ENCODE measurements at places on chromosomes 4 and X. TPM values are rescaled to one million over a fixed set of nuclear protein-coding genes. Genes with fewer than 3 reads are reported as not detected.

PLXNB3 gene
- total RNA-seq = 0.36 TPM

DBET gene
- total RNA-seq = not detected

SRPK3 gene
- total RNA-seq = 0.36 TPM

RAB33A gene
- 1.6 TPM for total RNA-seq

RAB41 gene
- not detected for total RNA-seq

VEGFC gene
- 26.9 TPM for total RNA-seq

ELF4 gene
- 10.9 TPM for total RNA-seq

SHROOM4 gene
- total RNA-seq = 2.2 TPM

GIMD1 gene
- total RNA-seq = not detected

CLCN5 gene
- 5.9 TPM for total RNA-seq

CYSLTR1 gene
- not detected for total RNA-seq

MAGEB4 gene
- not detected for total RNA-seq

ITIH6 gene
- total RNA-seq = not detected

POLR2B gene
- 106 TPM for total RNA-seq

- H3K27ac ChIP-seq = no peak overlapping the region
- DNase-seq = peak; percentile 55
- H3K36me3 ChIP-seq = peaks cover 25% of the 10 kb centered on the region
- H3K4me1 ChIP-seq = no peaks in the 10 kb centered on the region
- H3K27me3 ChIP-seq = no peaks in the 10 kb centered on the region
Observed at GRCh38 chr4:75653845-75654503, 19.2 kb downstream of the G3BP2 start.

DNA sequence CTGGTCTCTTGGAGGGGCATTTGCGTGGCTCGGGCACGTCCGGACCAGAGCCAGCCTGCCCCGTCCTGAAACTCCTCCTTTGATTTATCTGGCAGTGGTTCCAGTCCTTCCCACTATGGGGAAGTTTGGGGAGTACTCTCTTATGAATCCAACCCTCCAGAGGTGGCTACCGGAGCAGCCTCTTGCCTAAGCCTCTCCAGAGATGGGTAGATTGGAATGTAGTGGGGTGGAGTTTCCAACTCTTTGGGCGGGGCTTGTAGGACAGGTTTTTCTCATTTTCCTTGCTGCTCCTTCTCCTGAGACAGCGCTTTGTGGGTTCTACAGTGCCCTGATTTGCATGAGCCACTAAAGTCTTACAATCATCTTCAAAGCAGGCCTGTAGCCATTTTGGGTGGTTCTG, 60.1 kb upstream of the XAGE1B start:
- H3K36me3 ChIP-seq = no peaks in the 10 kb centered on the region
- H3K27ac ChIP-seq = no peak overlapping the region
- peaks cover 21% of the 10 kb centered on the region for H3K27me3 ChIP-seq
- no peak overlapping the region for H3K4me3 ChIP-seq
- no peak for DNase-seq
- H3K4me1 ChIP-seq = no peaks in the 10 kb centered on the region

DNA sequence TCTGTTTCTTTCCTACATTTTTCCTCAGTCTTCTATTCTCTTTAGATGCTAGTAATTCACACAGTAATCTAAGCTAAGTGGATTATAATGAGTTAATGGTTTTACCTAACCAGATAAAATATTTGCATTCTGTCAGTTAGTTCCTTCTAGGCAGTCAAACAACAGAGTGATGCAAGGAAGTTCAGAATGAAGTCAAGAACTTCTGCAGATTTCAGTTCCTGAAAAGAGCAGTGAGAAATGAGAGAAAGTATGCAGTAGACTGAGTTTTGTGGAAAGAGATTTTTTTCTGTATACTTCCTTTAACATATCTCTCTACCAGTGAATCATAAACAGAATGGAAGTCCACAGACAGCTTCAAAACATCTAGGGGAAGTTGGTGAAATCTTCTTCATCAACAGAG, 774.0 kb upstream of the POU3F4 start:
- no peaks in the 10 kb centered on the region for H3K27me3 ChIP-seq
- no peaks in the 10 kb centered on the region for H3K4me1 ChIP-seq
- no peaks in the 10 kb centered on the region for H3K36me3 ChIP-seq
- DNase-seq = no peak

DNA sequence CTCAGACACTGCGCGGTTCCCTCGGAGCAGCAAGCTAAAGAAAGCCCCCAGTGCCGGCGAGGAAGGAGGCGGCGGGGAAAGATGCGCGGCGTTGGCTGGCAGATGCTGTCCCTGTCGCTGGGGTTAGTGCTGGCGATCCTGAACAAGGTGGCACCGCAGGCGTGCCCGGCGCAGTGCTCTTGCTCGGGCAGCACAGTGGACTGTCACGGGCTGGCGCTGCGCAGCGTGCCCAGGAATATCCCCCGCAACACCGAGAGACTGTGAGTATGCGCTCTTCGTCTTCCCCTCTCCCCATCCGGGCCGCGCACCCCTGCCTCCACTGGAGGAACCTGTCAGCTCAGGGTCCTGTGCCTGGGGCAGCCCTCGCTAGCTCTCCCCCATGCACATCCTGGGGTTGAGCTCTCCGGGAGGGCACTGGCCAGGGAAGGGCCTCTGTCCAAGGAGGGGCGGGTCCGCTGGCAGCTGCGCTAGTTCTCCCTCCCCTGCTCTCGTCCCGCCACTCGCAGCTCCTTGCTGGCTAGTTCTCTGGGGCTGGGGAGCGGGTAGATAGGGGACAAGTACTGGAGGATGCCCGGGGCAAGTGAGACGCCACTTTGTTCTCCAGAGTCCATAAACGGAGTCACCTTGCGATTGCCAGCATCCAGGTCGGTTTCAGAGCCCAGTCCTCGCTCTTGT, 2.2 kb downstream of the SLIT2 start:
- H3K36me3 ChIP-seq = no peaks in the 10 kb centered on the region
- peaks cover 22% of the 10 kb centered on the region for H3K27me3 ChIP-seq
- H3K4me1 ChIP-seq = peaks cover 8% of the 10 kb centered on the region
- no peak overlapping the region for H3K27ac ChIP-seq
- peak; percentile 30 for DNase-seq

GRCh38 chr4:143338313-143338712, 1.6 kb downstream of the GAB1 start:
- DNase-seq = no peak
- H3K27ac ChIP-seq = no peak overlapping the region
- H3K36me3 ChIP-seq = no peaks in the 10 kb centered on the region
- no peaks in the 10 kb centered on the region for H3K27me3 ChIP-seq

DNA sequence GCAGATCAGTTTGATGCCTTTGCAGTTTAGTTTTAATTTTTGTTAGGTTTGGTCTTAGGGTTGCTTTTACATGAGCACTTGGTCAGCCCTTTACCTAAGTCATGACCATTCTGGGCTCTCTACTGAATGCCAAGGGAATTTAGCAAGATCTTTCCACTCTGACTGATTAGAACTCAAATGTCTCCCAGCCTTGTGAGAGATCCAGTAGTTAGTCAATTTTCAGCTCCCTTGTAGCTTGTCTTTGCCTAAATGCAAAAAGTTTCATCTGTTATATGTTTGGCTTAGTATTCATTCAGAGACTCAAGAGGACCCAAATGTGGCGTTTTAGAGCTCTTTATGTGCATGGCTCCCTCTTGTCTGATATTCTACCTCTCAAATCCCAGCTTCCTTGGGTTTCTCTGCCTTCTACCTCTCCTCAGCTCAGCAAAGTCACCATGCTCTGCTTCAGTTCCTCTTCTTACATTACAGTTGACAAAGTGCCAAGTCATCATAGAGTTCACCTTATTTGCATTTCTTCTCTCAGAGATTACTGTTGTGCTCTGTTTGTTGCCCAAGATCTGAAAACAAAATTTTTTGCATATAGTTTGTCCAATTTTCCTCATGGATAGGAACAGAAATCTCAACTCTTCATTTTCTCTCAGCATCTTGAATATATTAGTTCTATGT, 17.5 kb upstream of the JAKMIP1 start:
- H3K36me3 ChIP-seq = no peaks in the 10 kb centered on the region
- DNase-seq = no peak
- H3K4me3 ChIP-seq = no peak overlapping the region
- H3K4me1 ChIP-seq = no peaks in the 10 kb centered on the region
- no peak overlapping the region for H3K27ac ChIP-seq
- H3K27me3 ChIP-seq = peaks cover 2% of the 10 kb centered on the region

- peaks cover 1% of the 10 kb centered on the region for H3K4me1 ChIP-seq
- H3K4me3 ChIP-seq = peak overlapping the region; percentile 24
- no peaks in the 10 kb centered on the region for H3K27me3 ChIP-seq
- no peaks in the 10 kb centered on the region for H3K36me3 ChIP-seq
- no peak overlapping the region for H3K27ac ChIP-seq
Observed at GRCh38 chr4:183588169-183588675, 70.8 kb downstream of the RWDD4 start.

DNA sequence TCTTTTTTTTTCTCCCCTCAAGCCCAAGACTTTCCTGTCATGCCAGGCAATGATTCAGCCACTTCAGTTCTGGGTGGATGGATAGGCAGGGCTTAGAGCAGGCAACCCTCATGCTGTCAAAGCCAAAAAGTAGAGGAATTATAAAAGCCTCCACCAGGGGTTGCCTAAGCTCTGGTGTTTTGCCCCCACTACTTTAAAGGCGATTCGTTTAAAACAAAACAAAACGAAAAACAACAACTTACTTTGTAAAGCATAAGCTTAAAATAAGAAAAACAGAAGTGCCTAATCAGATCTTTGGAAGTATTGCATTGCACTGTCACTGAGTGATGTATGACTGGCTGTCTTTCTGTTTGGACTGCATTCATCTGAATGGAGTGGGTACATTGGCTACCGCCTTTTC, 5.3 kb upstream of the IDS start:
- DNase-seq = no peak
- H3K36me3 ChIP-seq = no peaks in the 10 kb centered on the region
- peaks cover 10% of the 10 kb centered on the region for H3K27me3 ChIP-seq
- H3K27ac ChIP-seq = no peak overlapping the region
- 0 out of 2 replicates have a peak, but pooled peaks cover 2% of the 10 kb centered on the region for H3K4me1 ChIP-seq
- H3K4me3 ChIP-seq = no peak overlapping the region

DNA sequence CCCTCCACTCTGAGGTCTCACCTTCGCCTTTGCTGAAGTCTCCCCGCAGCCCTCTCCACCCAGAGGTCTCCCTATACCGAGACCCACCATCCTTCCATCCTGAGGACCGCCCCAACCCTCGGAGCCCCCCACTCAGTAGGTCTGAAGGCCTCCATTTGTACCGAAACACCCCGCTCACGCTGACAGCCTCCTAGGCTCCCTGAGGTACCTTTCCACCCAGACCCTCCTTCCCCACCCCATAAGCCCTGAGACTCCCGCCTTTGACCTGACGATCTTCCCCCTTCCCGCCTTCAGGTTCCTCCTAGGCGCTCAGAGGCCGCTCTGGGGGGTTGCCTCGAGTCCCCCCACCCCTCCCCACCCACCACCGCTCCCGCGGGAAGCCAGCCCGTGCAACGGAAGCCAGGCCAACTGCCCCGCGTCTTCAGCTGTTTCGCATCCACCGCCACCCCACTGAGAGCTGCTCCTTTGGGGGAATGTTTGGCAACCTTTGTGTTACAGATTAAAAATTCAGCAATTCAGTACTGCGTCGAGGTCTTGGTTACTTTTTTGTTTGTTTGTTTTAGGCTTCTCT, 5.0 kb downstream of the SOD3 start:
- H3K27ac ChIP-seq = no peak overlapping the region
- no peaks in the 10 kb centered on the region for H3K36me3 ChIP-seq
- H3K4me3 ChIP-seq = no peak overlapping the region
- DNase-seq = no peak

GRCh38 chrX:39725114-39725513, 372.6 kb downstream of the BCOR start:
- H3K4me1 ChIP-seq = peaks cover 3% of the 10 kb centered on the region
- DNase-seq = no peak
- H3K27me3 ChIP-seq = peaks cover 27% of the 10 kb centered on the region
- H3K4me3 ChIP-seq = no peak overlapping the region
- no peaks in the 10 kb centered on the region for H3K36me3 ChIP-seq

DNA sequence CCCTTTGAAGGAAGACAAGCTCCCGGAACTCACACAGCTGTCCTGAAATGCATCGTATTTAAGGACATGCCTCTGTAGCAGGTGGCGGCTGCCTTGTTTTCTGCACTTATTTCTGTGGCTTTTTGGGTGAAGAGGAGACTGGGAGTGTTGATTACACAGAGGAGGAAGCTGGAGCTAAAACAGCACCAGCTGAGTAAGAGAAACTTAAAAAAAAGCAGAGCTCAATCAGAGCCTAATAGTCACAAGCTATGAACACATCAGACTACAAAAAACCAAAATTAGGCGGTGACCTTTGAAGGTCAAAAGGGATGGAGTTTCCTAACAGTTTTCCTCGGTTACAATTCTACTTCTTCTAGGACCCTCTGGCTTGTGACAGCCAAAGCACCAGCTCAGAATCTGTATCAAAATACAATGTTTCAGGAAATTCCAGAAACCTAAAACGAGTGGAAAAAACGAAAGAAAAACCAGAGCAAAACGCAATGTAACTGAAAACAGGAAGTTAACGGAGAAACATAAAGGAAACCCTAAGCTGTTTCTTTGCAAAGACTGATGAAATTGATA, 13.5 kb downstream of the PRKX start:
- no peaks in the 10 kb centered on the region for H3K36me3 ChIP-seq

DNA sequence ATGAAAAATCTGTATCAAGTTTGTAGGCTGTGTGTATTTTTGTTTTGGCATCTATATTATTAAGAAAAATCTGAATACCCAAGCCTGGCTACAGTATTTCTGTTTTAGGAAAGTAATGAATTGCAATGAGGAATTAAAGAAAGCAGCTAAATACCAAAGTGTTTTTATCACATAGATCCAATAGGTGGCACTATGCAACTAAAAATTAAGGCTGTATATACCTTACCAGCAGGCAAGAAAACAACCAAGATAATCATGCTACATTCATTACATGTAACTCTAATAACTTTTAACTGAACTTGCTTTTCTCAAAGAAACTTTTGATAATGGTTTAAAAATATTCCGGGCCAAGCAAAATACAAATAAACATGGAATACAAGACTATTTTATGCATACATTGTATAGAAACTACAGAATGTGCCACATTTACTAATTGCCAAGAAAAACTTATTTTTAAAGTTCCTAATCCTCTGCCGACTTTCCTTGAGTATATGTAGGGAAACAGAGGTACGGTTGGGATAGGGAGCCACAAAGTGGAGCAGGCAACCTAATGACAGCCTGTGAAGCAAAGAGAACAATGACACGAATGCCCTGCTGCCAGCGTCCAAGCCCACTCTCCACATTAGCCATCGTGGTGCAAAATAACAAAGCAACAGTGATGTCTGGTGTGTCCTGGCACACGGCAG, 63.7 kb downstream of the SEC24D start:
- H3K4me1 ChIP-seq = peaks cover 12% of the 10 kb centered on the region
- H3K27ac ChIP-seq = peak overlapping the region; percentile 50
- DNase-seq = peak; percentile 70
- no peaks in the 10 kb centered on the region for H3K27me3 ChIP-seq

DNA sequence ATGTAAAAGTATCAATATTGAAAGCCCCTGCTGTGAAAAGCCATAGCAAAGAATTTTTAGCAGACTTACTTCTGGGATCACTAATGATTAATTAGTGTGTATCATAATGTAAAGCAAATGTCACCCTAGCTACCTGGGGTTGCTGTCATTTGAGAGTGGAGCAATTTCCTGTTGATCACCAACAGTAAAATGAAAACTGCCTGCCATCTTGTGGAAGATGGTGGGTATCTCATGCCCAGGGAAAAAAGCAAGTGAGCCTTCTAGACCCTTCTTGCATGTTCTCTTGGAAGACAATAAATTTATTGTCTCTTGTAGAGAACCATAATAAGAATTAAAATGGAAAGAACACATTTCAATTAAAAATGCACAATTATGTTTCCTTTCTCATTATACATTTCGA, 360.2 kb downstream of the ZIC3 start:
- no peaks in the 10 kb centered on the region for H3K36me3 ChIP-seq
- no peaks in the 10 kb centered on the region for H3K4me1 ChIP-seq
- no peaks in the 10 kb centered on the region for H3K27me3 ChIP-seq
- H3K4me3 ChIP-seq = no peak overlapping the region
- no peak overlapping the region for H3K27ac ChIP-seq
